CD4-positive, alpha-beta T cell treated with Interleukin-4 for 4 hours (primary cell): ENCODE measurements at places on chromosomes 16 and 17.
A peak's percentile ranks its signal among the peaks of the same experiment; 100 is the strongest.

GRCh38 chr17:1073241-1073962, 76.5 kb downstream of the TIMM22 start:
- DNase-seq, result no peak

- DNase-seq, result no peak
These were observed 30.2 kb downstream of the POLR3E start for GRCh38 chr16:22327446-22327775.

GRCh38 chr17:80180192-80180591, 10.4 kb downstream of the CARD14 start:
- DNase-seq, result no peak

DNA sequence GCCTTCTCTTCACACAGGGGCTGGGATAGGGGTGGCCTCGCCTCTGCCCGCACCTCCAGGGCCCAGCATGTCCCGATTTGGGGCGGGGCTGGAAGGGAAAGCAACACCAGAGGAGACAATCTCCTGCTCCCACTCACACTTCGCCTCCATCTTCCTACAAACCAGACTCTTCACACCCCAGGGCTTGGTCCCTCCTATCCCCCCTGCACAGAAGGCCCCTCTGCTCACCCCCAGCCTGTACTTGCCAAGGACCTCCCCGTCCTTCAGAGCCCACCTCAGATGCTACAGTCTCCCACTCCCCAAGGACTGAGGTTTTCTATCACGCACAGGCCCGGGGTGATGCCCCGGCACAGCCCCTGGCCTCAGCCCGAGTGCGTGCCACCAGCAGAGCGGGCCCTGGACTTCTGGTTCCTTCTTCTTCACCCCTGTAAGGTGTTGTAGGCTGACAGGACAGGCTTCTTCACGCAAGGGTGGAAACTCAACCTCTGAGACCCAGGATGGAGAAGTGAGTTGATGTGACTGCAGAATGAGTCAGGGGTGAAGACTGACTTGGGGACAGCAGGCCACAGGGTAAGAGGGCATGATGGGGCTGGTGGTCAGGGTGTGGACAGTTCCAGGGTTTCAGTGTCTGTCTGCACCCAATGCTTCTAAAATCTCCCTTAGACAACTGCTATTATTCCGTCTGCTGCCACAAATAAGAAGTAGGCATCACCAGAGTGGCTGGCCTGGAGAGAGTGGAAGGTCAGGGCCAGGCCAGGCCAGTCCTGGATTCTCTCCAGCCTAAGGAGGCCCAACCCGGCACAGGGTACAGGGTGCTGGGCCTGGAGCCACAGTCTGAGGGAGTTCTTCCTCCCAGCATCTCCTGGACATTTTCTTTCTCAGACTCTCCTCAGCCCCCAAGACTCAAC, 2.5 kb downstream of the ITGAE start:
- peak; percentile 29 for DNase-seq

DNA sequence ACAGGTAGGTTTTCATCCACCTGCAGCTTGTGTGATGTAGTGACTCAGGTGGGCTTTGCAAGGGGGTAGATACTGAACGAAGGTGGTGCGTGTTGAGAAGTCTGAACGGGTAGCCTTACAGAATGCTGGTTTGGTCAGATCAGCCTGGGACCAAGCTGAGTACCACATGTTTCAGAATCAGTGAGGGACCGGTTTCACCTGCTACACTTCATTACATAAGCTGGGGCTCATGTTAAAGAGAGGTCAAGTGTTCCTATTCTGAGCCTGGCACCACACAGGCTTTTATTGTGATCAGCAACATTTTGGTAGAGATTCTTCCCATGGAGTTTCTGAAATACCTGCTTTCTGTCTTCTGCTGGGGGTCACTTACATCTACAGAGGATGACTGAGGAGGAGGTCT, 207.4 kb upstream of the EEF2KMT start:
- DNase-seq, result no peak
